Foreskin fibroblast (primary cell): ENCODE measurements at places on chromosomes 13 and 19.

- peak; percentile 81 for DNase-seq
Measured at GRCh38 chr19:55460670-55461258, 678 bp downstream of the ISOC2 start.

DNA sequence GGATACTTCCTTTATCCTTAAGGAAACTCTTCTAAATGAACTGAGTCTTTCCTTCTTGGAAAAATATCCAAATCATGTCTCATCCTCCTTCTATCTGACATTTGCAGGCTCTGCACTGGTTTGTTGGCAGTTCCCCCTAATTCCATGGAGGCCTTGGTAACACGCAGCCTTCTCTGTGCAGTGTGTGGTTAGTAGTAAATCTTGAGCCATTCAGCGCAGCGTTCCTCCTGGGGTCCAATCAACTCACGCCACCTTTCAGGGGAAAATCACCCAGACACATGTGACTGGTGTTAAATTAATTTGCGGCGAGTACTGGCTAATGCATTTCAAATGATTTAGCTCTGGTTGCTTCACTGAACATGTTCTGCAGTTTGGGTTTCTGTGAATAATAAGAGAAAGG is 21.0 kb upstream of the CBY2 start:
- peak; percentile 22 for DNase-seq

DNA sequence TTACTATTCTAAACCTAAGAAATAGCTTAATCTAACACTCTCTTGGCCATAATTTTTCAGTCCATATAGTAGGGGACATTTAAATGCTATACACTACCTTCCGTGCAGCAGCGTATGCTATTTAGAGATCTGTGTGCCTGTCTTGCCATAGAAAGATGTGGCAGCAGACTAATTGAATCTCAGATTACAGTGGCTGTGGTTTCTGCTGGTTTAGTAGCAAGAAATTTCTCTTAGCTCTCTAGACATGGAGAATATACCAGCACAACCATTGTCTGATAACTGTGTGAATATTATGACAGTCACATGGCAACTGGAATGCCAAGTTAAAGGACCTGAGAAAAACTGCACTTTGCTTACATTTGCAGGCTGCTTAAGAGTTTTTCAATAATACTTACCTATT is 672.4 kb upstream of the MIR17HG start:
- no peak for DNase-seq

- peak; percentile 64 for DNase-seq
Measured at GRCh38 chr13:32125221-32125689, 93.7 kb downstream of the FRY start.

DNA sequence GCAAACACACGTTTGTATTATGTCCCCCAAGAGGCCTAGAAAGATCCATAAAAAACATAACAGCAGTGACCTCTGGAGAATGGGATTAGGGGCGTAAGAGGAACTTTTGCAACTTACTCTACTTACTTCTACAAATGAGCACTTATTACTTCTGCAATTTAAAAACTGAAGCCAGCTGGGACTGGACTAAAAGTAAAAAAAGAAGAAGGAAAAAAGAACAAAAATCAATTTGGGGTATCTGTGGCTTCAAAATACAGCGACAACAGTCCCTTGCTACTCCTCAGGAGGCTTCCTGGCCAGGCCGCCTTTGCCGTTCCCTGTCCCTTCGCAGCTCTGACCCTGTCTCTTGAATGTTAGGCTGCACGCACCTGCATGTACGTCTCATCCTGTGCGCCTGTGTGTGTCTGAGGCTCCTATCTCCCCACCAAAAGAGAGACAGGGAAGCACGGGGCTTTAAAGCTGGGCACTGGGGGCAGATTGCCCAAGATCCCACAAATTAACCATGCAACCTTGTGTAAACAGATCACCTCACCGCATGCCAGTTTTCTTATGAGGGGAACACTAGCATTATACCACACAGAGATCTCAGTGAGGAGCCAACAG is 12.1 kb upstream of the FKRP start:
- DNase-seq, result no peak

DNA sequence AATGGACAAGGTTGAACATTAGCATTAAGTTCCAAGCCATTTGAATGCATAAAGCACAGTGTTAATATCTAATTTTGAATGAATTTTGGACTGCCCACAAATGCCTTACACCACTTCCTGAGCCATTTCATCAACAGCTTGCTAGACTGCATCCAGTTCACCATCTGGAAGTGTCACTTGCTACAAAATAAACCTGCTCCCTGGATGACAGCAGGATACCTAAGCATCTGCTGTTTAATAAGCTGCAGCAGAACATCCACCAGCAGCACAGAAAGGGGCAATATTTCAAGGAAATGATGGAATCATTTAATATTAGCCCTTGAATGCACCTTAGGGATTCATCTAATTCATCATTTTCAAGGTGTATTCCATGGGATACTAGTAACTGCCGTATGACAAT is 76.6 kb upstream of the PCDH9 start:
- no peak for DNase-seq

- no peak for DNase-seq
Measured at GRCh38 chr13:81488021-81488420, 1147.1 kb upstream of the SPRY2 start.

- DNase-seq, result peak; percentile 73
Measured at GRCh38 chr19:34217952-34218817, 36.2 kb upstream of the GARRE1 start.

GRCh38 chr13:53783471-53783870 is 754.9 kb downstream of the OLFM4 start:
- no peak for DNase-seq

DNA sequence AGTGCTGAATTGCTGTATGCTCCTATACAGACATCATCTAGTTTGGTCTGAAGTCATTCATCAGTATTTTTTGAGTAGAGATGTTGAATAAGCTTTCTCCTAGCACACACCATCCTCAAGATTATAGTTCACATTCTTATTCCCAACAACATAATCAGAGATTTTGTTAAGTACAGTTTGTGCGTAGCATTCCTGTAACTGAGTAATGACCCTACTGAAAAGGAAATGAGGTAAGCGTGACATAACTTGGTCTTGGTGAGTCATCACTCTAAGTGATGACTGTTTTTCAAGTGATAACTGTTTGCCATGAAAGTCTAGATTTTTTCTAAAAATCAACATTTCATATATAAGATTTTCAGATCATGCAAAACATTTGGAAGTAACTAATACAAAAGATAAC is 18.5 kb upstream of the FAM216B start:
- peak; percentile 93 for DNase-seq

- DNase-seq, result peak; percentile 31
Measured at GRCh38 chr19:1690699-1691307, 38.4 kb upstream of the TCF3 start.

DNA sequence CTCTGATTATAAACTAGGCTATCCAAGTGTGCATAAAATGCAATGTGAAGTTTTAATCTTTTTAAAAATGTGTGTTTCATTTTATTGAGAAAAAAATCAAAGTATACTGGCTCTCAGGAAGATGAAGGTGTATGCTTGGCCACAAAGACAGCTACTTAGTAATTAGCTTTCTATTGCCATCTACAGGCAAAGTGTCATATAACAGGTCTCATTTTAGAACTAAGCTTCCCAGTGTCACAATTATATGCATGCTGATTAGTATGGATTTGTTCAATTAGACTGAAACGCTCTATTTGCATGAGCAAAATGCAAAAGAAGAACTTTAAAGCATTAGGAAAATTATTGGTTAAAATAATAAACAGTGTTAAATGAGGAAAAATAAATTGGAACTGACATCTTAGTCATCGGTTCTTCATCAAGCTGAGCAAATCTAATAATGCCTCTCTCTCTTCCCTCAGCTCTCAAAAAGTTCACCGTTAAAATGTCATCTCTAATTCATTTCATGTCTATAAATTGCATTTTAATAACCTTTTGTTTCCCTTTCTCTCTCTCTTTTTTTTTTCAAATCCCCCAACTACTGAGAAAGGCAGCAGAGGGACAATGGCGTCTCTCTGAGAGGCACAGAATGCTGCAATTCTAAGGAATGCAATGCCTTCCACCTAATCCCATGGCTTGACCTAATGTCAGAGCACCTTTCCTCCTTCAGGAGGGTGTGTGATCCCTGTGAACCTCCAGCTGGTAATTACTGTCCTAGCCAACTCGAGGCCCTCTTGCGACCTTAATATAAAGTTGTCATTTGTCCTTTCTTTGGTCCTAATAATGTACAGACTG is 313.1 kb upstream of the MAB21L1 start:
- peak; percentile 67 for DNase-seq

- no peak for DNase-seq
Measured at GRCh38 chr19:1823539-1824251, 11.6 kb upstream of the ATP8B3 start.

DNA sequence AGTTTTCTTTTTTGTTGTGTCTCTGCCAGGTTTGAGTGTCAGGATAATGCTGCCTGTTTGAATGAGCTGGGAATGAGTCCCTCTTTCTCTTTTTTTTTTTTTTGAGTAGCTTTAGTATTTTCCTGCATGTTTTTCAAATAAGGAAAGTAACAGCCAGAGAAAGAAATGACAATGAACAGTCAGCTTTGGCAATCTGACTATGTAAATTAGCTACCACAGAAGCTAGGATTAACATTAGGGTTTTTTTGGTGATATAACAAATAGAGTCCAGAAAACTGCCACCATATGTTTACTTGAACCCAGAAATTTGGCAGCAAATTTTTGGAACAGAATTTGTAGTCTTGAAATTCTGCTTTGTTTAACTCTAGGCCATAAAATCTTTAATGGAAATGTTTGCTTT is 50.5 kb downstream of the SGCG start:
- no peak for DNase-seq

DNA sequence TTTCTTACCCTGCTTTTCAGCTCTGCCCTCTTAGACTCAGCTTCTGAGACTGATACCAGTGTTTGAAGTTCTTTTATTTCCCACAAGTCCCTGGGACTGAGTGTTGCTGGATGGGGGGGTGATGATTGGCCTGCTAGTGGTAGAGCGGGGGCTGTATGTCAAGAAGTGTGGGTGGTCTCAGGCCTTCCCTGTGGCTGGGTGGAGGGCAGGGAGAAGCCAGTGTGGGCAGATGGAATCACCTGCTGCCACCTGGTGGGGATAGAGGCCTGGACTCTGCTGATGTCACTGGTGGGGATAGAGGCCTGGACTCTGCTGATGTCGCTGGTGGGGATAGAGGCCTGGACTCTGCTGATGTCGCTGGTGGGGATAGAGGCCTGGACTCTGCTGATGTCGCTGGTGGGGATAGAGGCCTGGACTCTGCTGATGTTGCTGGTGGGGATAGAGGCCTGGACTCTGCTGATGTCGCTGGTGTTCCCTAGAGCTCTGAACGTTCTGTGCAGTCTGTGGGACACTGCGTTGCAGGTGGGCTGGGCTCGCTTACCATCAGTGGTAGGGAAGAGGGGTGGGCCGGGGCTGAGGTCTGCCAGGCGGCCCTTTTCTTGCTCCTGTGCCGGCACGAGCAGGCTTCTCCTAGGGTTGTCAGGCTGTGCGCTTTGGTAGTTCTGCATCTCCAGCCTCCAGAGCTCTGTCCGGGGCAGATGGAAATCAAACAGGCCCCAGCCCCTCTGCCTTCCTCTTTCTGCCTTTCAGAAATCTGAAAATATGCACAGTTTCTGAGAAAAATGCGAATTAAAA is 101.3 kb downstream of the ARHGEF7 start:
- peak; percentile 62 for DNase-seq

GRCh38 chr19:14673088-14673487 is 1.6 kb downstream of the ADGRE3 start:
- no peak for DNase-seq

DNA sequence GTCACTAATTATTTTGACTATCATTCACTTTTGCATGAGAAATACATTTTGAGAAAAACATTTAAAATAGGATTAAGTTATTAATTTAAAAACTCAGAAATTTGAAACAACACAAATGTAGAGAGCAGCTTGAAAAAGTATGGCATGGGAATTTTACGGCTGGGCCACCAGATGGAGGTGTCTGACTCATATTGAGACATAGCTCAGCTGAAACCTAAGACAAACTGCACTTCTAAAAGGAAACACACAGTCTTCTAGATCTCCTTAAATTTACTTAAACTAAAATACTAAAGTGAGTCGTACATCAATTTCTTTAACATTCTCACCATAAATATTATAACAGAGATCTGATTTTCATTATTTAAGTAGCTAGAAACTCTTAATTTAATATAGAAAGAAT is 41.9 kb upstream of the POSTN start:
- DNase-seq, result peak; percentile 86

GRCh38 chr19:51122112-51122981 is 2.4 kb upstream of the SIGLEC9 start:
- no peak for DNase-seq
